ENCODE measurements at places on chromosomes 6 and 20.

DNA sequence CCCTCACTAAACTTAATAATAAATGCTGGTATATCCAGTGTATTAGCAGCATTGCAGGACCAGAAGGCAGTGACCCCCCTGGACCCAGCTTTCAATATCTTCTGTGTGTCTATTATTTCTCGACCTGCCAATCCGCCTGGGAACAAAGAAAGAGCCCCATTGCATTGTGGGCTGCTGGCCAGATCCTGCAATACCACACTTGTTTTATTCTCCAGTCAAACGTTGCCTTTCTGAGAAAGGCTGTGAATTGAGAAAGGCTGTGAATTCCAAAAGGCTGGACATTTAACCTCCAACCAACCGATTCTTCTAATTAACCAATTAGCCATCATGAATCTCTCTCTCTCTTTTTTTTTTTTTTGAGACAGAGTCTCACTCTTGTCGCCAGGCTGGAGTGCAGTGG is 1.5 kb upstream of the MTO1 start:
- DNase-seq = no peak

- DNase-seq = no peak
Observed at GRCh38 chr6:132142308-132142707, 191.1 kb upstream of the CCN2 start.

- DNase-seq = no peak
Observed at GRCh38 chr20:33079259-33079658, at the start of gene BPIFB4. Gene BPIFB4, plus strand, starts transcription at chr20:33079643. Its CDS starts 1,884 bp downstream, at chr20:33081527.

GRCh38 chr6:129860908-129861665 is at the start of gene TMEM244:
Gene TMEM244, minus strand, starts transcription at chr6:129861315. Its CDS starts 127 bp downstream, at chr6:129861188.
- peak; percentile 18 for DNase-seq

- no peak for DNase-seq
Observed at GRCh38 chr6:24891004-24891403, 44.8 kb downstream of the RIPOR2 start.

- DNase-seq = no peak
Observed at GRCh38 chr20:39835130-39835842, 853.8 kb downstream of the MAFB start.

- DNase-seq = no peak
Observed at GRCh38 chr6:56484669-56485068, 158.0 kb downstream of the DST start.

- DNase-seq = no peak
Observed at GRCh38 chr6:136067731-136068341, 182.3 kb downstream of the MTFR2 start.

DNA sequence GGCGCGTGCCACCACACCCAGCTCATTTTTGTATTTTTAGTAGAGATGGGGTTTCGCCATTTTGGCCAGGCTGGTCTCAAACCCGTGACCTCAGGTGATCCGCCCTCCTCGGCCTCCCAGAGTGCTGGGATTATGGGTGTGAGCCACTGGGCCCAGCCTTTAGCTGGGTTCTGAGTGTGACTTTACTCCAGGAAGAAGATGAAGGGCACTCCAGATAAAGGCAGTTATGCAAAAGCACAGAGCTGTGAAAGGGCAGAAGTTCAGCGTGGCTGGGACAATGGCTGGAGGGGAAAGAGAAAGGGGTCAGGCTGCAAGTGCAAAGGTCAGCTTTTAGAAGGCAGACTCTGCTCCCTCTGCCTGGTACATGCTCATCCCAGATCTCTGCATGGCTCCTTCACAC is 39.7 kb downstream of the MAP3K5 start:
- DNase-seq = no peak

- no peak for DNase-seq
Observed at GRCh38 chr6:134621858-134622257, 303.9 kb upstream of the SGK1 start.

- DNase-seq = no peak
Observed at GRCh38 chr6:159217595-159218275, 48.5 kb downstream of the FNDC1 start.

GRCh38 chr6:30778001-30778635 is 33.8 kb upstream of the IER3 start:
- DNase-seq = no peak

GRCh38 chr20:37201827-37202162 is 22.4 kb upstream of the MROH8 start:
- DNase-seq = no peak

DNA sequence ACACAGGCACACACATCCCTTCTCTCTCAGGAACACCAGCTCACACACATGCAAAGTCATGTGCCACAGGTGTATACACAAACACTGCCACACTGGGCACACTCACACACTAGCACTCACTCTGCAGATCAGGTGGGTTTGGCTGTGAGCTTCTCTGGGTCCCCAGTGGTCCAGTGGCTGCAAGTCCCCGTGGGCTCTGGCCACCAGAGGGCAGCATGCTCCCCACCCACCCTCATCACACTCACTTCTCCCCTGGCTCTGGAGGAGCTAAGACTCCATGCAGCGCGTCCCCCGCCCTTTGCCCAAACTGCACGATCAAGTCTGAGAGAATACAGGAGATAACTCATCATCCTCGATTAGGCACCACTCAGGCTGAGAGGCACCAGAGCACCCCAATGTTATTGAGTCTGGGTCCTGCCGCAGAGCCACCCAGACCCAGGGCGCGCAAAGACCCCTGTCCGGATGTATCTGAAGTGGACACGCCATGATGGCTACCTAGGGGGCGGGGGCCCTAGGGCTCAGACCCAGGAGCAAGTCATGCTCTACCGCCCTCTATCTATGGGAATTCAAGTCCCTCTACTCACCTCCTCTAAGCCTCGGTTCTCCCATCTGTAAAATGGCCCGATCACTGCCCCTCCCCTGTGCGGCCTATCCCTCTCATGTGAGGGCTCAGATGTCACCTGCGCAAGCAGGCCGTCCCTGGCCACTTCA is 90.5 kb downstream of the GRM4 start:
- DNase-seq = peak; percentile 58

GRCh38 chr6:53917464-53917842 is 122.6 kb downstream of the LRRC1 start:
- no peak for DNase-seq

DNA sequence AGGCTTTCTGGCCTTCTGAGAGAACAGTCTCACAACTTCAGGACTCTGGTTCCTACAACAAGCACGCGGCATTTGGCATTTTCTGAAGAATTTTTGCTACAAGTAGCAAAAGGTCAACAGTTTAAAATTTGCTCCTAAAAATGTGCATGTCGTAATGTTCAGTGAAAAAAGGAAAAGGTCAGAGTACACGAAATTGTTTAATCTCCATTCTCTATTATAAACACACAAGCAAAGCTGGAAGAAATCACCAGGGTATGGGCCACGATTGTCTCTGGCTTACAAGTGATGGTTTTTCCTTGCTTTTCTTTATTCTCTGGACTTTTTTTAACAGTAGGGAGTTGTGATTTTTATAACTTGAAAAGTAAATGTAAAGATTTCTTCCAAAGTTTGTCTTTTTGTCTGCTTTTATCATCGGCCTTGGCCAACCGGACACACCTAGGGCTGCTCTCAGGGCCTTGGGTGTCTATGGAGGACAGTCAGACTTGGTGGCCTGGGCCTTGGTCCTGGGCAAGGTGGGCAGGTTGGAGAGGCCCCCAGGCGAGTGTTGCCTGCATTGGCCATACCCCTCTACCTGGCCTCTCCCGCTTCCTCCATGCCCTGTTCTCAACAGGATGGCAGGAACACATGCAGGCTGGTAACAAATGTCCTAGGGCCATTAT is 32.4 kb downstream of the PLEKHG1 start:
- DNase-seq = no peak

- DNase-seq = no peak
Observed at GRCh38 chr6:344816-345340, 46.7 kb upstream of the IRF4 start.

DNA sequence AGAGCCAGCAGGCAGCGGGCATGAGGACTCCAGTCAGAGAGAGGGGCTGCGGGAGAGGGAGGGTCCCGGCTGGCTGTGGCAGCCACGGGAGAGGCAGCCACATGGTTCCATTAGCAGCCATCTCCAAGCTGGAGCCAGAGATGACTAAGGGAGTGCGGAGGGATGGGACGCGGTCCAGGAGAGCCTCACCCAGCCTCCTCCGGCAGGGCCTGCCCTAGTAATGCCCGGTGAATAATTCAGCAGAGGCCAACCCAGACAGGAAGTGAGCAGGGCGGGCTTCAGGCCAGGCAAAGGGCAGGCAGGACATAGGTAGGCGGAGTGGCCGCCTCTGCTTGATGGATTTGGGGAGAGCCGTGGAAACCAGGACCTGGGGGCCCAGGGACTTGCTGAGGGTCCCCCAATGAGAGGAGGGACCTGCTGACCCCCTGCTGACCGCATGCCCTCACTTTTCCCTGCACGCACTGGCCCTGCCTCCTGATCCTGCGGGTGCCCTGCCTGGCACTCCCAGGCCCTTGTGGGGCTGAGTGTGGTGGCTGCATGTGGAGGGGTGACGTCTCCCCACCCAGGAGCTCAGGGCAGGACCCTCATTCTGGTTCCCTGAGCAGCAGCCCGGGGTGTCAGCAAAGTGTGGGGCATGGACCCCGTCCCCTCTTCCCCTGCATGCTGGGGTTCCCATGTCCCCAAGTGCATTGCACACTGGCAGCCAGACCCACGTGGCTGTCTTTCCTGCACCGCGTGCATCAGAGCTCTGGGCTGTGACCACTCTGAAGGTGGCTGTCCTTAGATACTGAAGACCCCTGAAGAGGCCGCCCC is 51.8 kb upstream of the SLCO4A1 start:
- no peak for DNase-seq

DNA sequence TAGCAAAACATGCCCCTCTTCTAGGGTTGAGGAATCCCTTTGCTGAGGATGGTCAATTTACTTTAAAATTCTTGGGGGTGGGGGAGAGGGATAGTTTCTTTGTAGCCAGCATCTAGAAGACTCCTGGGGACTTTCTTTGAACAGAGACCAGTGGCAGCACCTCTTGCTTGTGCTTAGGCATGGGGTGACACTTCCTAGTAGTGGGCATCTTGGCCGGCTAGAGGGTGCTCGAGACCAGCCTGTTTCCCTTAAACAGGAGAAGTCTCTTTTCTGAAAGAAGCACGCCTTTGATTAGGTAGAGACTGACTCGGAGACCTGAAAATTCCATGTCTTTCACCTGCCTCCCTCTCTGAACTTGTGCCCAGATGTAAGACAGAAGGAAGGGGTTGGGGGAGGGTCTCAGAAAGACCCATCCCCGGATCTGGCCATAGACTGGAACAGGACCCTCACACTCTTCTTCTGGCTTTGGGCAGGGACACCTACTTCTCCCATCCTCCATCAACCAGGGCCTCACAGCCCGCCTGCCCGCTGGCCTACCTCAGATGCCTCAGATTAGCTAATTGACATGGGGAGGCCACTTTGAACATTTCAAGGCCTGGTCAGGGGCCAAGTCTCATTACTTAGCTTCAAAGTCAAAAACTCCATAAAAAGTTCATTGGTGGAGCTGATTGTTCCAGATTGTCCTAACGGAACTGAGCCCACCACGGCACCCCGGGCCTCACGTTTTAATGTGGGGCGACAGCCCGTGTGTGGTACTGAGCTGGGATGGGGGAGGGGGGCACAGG is 172.2 kb downstream of the CDC5L start:
- no peak for DNase-seq

GRCh38 chr6:37085198-37085597 is 79.7 kb downstream of the FGD2 start:
- no peak for DNase-seq

DNA sequence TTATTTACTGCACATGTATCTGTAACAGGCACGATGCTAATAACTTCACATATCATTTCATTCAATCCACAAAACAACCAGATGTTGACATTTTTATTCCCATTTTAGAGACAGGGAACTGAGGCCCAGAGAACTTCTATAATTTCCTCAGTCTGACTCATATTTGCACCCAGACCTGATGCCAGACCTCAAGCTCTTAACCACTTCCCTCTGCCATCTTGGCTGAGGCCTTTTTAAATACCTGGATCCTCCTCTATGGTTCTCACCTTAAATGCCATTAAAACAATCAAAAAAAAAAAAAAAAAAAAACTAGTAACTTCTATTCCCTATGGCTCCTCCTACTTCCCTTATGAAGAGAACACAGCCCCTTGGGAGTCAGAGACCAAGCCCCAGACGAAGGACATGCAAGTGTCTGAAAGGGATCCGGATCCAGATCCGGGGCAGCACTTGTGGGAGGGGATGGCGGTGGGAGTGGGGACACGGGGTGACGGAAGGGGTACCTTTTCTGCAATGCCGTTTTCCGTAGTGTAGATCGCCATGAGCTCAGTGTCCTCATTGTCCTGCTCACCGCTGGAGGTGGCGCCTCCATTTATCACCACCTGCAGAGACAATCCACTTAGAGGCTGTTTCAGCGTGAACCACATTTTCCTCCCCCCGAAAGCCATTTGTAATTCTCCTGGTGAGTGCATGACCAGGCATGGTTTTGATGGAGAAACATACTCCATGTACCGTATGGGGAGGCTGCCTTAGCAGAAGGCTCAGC is 88.7 kb downstream of the SLC23A2 start:
- peak; percentile 39 for DNase-seq

- no peak for DNase-seq
Observed at GRCh38 chr20:58467572-58468527, 47.3 kb downstream of the APCDD1L start.

GRCh38 chr20:62616728-62617621 is 25.3 kb upstream of the SLCO4A1 start:
- peak; percentile 79 for DNase-seq

DNA sequence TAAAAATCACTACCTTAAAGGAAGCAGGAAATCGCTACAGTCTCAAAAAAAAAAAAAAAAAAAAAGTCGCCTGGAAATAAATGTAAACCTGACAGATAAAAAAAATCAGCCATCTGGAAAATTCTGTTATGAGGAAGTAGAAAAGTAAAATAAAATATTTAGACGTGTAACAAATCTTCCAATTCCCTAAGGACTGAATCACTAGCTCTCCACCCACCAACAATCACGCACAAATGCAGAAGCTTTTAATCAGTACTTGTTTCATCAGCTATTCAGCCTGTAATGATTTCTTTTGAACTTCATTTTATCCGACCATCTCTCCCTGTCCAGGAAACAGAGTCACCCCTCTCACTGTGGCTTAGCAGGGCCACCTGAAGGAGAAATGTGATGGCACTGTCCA is 59.0 kb downstream of the SLC23A2 start:
- DNase-seq = no peak

GRCh38 chr20:10971096-10971495 is 297.3 kb upstream of the JAG1 start:
- DNase-seq = no peak

DNA sequence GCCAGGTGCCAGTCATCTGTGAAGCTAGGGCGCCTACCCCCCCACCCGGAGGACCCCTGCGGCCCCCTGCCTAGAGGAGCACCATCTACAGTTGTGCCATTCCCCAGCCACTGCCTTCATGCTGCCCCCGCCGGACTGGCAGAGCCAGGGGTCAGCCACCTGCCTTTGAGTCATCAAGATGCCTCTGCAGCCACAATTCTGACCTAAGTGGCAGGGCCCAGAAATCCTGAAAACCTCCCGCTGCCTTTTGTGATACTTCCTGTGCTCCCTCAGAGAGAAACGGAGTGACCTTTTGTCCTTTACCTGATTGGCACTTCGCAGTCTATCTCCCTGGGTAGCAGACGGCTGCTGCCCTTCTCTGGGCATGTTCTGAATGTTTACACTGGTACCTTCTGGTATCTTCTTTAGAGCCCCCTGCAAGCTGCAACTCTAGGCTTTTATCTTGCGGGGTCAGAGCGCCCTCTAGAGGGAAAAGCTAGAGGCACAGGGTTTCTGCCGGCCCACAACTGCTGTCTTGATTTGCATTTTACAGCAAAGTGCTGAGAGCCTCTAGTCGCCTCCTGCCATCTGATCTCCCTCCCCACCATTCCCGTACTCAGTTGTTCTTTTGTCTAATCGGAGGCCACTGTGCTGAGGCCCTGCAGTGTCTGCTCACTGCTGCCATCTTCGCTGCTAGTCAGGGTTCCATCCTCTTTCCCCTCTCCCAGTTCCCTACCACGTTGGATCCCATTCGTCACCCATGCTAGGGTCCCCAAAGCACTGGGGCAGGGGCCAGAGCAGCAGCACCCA is 26.9 kb downstream of the SPATA2 start:
- peak; percentile 62 for DNase-seq

Measured in activated CD4-positive, alpha-beta memory T cell treated with anti-CD3 and anti-CD28 coated beads, Interleukin-2, amount 10 ng/mL, durations not matched to agents 7 days and 5 days (primary cell).